Right renal cortex interstitium (tissue), 3 donors: ENCODE measurements at places on chromosomes 2 and 18. TPM values are rescaled to one million over a fixed set of nuclear protein-coding genes. Genes with fewer than 3 reads are reported as not detected.

The CROCC2 gene
- polyA plus RNA-seq, result not detected

The INHA gene
- polyA plus RNA-seq, result 0.90 TPM

The COLEC12 gene
- 30.4 TPM for polyA plus RNA-seq

DNA sequence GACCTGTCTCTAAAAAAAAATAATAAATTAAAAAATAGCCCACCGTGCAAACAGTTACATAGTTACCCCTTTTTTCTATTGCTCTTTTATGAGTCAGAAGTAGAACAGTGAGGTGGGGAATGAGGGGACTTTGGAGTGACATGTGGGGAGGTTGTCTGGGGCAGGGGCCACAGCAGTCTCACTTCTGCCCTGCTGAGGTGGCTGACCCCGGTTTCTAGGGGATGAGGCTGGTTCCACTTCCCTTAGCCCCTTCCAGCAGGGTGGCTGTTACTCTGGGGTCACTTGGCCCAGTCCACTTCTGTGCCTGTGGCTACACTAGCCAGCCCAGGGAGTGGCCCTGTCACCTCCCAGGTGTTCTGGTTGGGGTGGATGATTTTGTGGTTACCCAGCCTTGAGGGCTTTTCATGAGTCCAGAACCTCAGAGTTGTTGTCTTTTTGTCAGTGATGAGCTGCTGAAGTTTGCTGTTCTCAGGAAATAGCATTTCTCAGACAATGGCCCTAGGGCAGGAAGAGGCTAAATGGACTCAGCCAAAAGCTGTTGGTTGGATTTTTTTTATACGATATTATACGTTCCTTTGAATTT is 28.0 kb upstream of the SCLY start:
- no peak for DNase-seq

DNA sequence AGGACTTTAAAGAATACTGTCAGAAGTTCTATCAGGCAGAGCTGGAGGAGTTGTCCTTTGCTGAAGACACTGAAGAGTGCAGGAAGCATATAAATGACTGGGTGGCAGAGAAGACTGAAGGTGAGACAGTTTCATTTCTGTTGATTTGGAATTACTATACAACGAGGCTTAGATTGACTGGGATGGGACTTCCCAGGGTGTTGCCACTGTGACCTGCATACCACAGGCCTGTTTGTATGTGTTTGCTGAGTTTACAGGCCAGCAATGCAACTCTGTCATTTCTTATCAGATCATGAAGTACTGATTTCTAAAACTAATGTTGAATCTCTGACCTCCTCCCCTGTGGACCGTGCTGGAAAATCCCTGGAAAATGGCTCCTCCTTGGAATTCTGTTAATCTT is 11.8 kb downstream of the SERPINB8 start:
- no peak for DNase-seq
